Endothelial cell (in vitro differentiated cells): ENCODE measurements at places on chromosomes 4 and X.

DNA sequence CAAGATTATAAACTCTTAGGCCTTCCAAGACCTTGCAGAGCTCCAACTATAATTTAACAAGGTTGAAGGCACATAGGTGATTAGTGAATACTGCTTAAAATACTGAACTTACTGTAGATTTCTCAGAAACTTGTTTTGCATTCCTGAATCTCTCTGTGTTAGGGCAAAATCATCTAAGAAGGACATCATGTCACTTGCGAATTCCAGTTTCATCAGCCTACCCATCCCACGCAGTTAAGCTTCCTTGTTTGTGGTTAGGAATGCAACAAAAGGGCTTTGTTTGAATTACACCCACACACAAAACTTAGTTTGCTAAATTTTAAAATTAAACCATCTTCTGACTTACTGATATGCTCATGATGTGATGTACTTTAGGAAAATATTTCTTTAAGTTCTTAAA lies 174.0 kb downstream of the SOWAHB start:
- DNase-seq = no peak

- DNase-seq = peak; percentile 36
Observed at GRCh38 chr4:122576261-122577188, 44.3 kb downstream of the IL21 start.

DNA sequence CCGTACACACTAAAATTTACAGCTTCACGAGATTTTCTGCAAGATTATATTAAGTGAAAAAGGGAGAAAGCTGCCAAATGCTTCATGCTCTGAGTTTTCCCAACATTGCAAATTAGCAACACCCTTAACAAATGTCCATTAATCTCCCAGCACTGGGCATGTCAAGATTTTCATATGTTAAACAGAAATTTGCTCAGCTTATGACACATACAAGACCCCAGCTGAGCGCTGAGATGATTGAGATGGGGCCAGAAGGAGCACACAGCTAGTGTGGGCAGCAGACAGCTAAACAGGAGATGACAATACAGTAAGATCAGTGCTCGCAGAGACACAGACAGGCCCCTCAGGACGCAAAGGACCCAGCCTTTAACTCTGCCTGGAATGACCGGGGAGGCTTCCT lies 208.8 kb downstream of the STK32B start:
- DNase-seq = no peak

DNA sequence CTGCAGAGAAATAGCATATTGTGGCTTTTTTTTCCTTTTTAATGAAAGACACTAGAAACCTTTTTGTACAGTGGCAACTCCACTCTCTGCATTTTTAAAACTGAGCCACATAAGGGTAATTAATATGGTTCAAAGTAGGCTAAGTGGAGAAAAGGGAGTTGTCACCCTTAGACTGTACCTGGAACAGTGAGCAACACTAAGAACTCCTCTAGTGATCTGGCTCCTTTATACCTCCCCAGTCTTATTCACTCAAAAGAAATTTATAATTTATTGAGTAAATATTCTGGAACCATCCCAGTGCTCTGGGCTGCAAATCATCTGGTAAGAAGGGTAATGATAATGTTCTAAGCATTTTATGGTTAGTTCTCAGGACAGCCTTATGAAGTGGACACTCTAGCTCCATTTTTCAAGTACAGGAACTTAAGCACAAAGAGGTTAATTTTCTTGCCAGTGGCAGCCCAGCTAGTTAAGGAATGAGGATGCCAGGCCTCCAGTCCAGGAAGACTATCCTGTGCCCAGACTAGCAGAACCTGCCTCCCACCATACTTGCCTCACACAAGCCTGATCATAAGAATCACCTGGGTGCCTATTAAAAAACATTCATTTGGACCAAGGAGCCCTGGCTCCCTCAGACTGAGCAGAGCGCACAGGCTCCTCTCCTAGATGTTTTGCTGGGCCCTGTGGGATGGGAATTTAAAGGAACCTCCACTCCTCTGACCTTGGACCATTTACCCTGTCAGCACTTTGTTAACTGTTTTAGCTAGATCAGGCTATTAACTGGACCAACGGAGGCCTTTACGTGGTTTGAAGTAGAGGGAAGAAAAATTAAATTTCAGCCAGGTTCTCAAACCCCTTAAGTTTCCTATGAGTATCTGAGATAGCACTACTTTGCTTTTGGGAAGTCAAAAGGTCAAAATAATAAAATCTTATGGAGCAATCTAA lies 102.6 kb downstream of the PDE5A start:
- DNase-seq = no peak

DNA sequence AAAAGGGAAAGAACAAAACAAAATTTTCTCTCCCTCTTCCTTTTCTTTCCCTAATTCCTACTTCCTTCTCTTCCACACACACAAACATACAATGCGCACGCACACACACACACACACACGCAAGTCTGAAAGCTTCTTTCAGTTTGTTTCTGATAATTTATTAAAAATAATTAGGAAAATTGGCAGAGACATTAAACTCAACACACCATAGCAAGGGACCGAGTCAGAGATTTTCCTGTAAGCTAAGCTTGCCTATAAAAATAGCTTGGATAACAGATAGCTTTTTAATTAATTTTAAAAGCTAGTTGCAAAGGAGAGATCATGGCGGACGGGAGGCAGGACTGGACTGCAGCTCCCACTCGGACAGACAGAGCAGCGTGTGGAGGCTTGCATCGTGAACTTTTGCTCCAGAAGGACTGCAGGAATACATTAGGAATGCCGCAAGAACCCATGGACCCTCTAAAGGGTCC lies 92.6 kb upstream of the MAPK10 start:
- no peak for DNase-seq

GRCh38 chr4:176422001-176422400 lies 102.2 kb downstream of the SPCS3 start:
- DNase-seq = no peak

DNA sequence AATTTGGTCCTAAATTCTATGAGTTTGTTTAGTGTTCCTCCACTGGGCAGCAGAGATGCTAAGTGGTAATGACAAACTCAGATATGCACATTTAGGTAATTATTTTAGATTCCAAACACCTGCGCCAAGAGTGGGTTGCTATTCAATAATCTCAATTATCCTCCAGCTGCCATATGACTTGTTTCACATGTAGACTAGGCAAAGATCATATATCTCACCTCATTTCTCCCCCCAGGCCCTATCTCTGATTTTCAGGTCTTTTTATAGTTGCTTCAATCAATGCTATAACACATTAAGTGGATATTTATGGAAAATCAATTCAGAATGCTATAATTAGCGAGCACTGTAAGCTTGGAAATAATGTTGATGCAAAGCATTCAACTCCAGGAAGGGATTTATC lies 217.6 kb downstream of the KCTD8 start:
- no peak for DNase-seq

GRCh38 chr4:52645300-52645699 lies 13.8 kb downstream of the USP46 start:
- DNase-seq = no peak

DNA sequence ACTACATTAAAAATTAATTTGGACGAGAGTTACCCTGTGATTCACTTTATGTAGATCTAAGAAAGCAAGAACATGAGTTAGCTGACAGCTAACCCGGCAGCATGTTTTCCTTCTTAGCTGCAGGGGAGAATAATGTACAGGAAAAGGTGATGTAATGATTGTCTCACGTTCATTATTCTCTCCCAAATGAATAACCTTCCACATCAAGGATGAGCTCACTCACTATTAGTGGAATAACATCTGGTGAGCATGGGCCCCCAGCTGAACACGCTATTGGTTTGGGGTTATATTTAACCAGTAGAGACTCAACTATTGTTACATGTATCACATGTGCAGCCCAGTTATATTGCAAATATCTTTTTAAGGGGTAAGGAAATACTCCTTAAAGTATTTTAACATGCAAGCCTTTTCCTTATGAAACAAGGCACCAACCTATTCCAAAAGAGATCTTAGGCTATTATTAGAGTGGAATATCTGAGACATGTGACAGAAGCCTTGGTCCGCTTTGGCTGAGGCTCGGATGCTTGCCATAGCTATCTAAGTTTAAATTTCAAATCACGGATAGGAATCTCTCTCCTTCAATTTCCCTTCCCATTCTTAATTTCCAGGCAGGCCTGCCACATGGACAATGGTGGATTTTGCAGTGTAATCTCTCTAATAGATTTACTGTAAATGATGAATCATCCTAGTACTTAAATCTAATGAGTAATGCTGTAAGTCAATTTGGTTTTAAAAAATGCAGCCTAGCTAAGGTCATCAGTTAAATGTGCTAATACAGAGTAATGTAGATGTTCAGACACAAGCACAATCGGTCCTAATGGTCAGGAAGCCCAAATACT lies 99.0 kb upstream of the OTUD4 start:
- no peak for DNase-seq

- DNase-seq = no peak
Observed at GRCh38 chr4:160373911-160374310, 1271.0 kb downstream of the RAPGEF2 start.

DNA sequence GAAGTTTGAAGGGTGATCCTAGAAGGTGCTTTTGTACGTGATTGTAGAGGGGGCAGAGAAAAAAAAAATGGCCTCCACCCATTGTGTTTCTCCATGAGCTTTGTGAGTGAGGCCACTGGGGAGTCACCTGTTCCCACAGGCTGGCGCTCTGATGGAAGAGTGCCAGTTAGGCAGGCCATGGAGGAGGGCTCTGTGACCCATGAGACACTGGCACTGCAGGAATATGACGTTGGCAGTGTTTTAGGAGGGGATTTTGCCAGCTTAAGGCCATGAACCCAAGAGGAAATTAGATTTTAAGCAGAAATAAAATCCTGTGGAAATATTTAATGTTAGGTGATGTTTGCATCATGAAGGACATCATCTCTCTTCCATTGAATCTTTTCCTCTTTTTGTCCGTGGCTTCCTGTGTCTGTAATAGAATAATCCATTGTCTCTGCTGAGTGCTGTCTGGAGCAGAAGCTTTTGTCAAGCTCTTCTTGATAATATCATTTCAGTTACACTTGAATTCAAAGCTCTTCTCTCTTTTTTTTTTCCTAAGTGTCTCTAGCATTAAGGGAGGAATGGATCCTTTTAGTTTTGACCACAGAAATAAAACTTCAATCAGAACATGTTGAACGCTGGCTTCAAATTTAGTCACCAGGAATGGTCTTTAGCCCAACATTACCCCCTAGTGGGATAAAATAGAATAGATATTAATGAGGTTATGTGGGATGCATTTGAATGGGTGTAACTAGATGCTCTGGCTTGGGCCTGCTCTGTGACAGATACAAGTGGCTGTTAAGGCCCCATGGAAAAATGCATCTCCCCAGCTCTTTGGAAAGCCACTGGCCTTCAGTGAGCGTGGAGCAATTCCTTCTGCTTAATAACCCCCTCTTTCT lies 41.0 kb upstream of the UCP1 start:
- DNase-seq = no peak

DNA sequence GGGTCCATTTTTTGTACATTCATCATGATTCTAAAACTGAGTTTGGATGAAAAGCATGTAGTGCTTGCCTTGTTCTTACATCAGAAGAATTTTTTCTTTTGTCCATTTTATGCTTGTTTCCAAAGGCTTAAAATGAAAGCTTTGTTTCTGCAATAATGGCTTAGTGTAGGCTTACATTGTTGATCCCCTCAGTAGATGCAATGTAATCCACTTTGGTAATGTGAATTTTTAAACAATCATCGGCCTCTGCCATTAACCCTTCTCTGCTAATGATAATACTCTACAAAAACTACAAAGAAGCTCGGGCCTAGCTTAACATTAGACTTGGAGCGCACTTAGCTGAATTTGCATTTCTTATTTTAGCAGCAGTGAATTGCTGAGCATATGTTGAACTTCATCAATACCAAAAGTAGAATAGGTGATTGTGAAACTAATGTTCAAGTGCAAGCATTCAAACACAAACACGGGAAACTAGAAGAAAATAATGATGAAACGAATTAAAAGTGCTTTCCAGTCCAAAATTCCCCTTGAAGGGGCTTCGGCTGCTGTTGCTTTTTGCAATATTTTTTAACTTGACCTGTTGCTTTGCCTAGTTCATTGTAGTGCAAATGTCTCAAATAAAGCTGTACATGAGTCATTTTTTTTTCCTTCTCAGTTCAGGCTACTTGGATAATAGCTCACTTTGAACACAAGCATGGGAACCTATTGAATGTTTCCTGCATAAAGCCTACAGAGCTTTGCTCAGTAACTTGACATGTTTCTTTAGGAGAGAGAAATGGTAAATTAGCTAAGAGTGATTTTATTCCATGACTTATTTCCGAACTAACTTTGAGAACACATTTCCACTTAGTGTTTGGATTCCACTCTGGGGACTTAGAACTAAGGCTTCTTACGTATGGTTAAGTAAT lies 66.5 kb downstream of the SLIT2 start:
- no peak for DNase-seq

DNA sequence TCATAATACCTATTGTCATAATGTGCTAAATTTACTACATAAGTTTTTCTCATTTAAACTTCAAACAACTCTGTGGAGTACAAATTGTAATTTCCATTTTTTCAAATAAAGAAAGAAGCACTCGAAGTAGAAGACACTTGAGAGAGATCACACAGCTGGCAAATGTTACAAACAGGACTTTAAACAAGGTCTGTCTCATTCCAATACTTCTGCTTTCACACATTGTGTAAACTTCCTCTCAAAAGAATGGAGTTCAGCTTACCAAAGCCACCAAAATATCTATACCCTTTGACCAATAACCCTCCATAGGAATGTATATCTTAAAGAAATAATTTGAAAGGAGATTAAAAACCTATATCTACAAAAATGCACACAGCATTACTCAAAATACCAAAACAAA lies 88.3 kb downstream of the OPHN1 start:
- DNase-seq = no peak

DNA sequence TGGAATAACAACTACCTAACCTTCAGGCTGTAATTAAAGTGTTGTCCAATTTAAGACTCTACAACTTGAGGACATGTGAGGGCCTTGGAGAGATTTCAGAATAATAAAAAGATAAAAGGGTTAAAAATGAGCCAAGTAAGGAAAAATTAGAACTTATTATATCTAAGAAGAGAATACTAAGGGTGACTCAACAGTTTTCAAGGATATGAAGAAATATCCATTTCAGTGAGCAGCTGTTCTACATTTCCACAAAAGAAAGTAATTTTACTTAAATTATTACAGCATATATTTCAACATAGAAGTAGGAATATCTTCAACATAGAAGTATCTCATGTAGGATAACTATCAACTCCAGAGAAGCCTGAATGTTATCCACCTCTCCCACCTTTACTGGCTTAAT lies 11.3 kb downstream of the SNX12 start:
- no peak for DNase-seq

DNA sequence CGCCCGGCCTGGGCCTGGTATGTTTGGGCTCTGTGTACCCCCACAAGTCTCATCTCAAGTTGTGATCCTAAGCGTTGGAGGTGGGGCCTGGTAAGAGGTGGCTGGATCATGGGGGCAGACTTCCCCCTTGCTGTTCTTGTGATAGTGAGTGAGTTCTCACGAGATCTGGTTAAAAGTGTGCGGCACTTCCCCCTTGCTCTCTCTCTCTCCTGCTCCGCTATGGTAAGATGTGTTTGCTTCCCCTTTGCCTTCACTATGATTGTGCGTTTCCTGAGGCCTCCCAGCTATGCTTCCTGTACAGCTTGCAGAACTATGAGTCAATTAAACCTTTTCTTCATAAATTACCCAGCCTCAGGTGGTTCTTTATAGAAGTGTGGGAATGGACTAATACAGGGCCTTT lies 53.0 kb downstream of the CHST7 start:
- DNase-seq = no peak
